ENCODE measurements at places on chromosomes 7 and 10.

DNA sequence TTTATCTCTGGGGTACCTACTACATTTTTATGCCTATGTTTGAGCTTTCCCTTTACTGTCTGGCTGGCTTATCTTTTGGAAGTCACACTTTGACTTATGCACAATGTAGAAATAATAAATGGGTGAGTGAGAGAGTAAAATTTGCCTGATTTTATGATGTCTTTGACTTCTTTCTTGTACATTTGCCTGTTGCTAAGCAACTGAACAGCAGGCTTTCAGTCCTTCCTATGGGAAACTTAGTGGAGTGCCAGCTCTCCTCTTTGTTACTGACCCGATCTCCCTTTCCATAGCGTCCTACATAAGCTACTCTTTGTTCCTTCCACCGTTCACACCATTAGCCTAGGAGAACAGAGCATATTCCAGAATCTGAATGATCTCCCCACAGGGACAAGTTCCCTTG, 4.2 kb downstream of the TAS2R60 start:
- no peak for DNase-seq

DNA sequence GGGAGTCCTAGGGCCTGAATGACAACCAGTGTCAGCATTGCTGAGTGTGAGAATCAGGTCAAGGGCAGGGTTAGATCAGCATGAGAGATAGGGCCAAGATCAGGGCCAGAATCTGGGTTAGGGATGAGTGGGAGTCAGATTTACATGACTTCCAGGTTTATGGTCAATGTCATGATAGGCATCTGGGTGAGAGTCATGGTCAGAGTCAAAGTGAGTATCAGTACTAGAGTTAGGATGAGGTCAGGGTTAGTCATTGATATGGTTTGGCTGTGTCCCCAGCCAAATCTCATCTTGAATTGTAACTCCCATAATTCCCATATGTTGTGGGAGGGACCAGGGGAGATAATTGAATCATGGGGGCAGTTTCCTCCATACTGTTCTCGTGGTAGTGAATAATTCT, 12.3 kb downstream of the MRPS24 start:
- DNase-seq = no peak

DNA sequence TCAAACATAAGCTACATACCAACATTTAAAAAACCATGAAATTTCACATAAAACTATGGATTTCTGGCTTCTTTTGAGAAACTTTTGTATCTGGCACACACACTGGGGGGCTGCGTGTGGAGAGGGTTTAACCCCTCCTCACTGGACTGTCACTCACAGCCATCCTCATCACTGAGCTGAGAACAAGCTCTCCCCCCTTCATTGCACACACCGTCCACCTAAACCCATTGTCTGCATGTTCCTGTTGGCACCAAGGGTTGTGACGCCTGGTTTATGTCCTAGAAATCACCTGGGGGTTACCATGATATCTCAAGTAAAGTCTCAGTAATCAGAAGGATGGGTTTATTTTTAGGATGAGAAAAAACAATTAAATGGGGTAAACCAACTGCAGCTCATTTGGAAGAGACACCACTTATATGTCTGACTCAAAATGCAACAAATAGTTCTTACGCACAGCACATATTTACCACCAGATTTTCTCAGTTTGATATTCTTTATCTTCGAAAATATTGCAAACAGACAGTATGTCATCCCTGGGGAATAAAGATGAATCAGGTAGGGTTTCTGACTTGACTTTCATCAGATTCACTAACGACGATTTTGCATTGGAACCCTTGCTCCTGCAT, 218.5 kb upstream of the KLF6 start:
- DNase-seq = no peak

- peak; percentile 53 for DNase-seq
Observed at GRCh38 chr7:134669845-134670373, 23.3 kb downstream of the BPGM start.
